Activated CD4-positive, alpha-beta T cell treated with anti-CD3 and anti-CD28 coated beads, Interleukin-2, amount 50 U/mL, for 1 hour (primary cell): ENCODE measurements at places on chromosomes 7 and 10.

GRCh38 chr10:116469437-116469836 is 41.8 kb downstream of the PNLIPRP3 start:
- DNase-seq, result no peak

GRCh38 chr7:134084488-134085144 is 42.5 kb upstream of the LRGUK start:
- no peak for DNase-seq

DNA sequence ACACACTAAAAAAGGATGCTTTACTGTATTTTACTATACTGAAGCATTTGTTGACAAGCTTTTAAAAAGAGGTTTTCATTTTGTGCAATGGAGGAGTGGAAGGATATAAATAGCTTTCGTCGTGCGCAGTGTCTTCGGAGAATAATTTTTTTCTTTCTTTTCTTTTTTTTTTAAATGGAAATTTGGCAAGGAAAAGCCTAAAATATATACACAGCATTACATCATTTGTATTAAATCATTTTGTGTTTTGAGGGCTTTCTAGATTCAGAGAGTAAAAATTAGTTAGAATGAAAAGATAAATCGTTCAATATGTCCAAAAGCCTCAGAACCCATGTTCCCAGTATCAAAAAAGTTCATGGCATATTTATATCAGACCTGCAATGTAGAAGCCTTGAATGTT is 150.2 kb upstream of the FERD3L start:
- no peak for DNase-seq

- no peak for DNase-seq
Measured at GRCh38 chr7:10237306-10237705, 736.4 kb upstream of the PHF14 start.

DNA sequence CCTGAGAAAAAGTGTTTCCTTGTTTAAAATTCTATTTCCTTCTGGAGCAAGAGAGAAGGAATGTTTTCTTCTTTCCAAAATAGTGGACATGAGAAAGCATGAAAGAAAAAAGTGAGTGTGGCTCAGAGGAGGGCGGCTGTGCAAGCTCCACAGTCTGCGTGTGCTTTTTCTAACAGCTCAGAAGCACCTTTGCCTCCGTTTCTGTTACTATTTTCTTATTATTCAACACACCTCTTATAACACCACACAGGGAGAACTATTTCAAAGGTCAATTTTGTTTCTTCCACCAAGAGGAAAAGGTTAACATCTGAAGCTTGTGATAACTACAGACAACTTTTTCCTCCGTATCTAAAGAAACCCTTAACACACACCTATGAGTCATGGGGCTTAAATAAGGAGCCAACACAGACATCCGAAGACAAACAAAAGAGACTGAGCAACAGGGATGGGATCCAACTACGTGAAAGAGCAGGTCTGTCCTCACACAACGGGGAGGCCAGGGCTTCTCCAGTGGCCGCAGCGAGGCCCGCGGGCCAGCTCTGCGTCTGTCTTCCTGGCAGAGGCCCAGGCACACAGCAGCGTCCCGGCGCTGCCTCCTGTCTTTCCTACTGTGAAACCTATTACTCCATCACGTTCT is 36.2 kb upstream of the NCAPG2 start:
- DNase-seq, result no peak

DNA sequence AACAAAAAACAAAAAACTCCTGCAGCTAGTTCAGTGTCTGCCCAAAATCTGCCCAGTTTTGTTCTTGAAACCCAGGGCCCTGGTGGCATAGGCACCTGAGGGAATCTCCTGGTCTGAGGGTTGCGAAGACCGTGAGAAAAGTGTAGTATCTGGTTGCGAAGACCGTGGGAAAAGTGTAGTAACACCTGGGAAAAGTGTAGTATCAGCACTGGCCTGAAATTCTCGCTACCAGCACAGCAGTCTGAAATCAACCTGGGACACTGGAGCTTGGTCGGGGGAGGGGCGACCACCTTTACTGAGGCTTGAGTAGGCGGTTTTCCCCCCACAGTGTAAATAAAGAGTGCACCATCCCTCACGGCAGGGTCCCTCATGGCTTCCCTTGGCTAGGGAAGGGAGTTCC is 82.5 kb upstream of the SP4 start:
- no peak for DNase-seq

GRCh38 chr7:37245590-37245989 is 203.1 kb downstream of the ELMO1 start:
- no peak for DNase-seq

DNA sequence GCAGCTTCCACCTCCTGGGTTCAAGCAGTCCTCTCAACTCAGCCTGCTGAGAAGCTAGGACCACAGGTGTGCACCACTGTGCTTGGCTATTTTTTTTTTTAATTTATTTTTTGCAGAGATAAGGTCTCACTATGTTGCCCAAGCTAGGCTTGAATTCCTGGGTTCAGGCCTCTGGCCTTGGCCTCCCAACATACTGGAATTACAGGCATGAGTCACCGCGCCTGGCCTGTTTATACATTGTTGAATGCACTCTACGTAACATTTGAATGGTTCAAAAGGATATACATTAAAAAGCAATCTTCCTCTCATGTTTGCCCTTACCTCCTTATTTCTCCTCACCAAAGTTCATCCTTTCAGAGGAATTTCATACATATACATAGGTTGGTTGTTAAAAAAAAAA is 7.2 kb upstream of the SNX10 start:
- DNase-seq, result no peak

GRCh38 chr7:99827040-99827778 is 604 bp upstream of the CYP3A43 start:
- DNase-seq, result no peak

GRCh38 chr7:141700848-141701371 is 1.1 kb downstream of the DENND11 start:
- no peak for DNase-seq

DNA sequence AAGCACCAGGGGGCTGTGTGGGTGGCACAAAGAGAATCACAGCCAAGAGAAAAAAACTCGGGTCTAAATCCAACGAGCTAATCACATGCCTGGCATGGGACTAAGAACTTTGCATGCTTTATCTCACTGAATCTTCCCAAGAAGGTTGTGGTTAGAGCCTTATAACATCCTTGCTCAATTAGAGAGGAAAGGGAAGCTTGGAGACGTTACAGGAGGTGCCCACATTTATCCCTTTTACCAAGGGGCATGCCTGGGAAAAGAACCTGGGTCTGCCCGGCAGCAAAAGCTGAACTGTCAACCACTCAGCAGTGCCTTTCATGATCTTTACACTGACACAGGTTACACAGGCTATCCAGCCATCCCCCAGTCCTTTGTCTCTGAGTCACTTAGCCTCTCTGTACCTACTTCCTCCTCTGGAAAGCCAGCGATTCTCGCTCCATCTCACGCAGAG is 190.1 kb downstream of the PRPF18 start:
- DNase-seq, result no peak

GRCh38 chr7:87797798-87798403 is 78.3 kb downstream of the SLC25A40 start:
- DNase-seq, result no peak

DNA sequence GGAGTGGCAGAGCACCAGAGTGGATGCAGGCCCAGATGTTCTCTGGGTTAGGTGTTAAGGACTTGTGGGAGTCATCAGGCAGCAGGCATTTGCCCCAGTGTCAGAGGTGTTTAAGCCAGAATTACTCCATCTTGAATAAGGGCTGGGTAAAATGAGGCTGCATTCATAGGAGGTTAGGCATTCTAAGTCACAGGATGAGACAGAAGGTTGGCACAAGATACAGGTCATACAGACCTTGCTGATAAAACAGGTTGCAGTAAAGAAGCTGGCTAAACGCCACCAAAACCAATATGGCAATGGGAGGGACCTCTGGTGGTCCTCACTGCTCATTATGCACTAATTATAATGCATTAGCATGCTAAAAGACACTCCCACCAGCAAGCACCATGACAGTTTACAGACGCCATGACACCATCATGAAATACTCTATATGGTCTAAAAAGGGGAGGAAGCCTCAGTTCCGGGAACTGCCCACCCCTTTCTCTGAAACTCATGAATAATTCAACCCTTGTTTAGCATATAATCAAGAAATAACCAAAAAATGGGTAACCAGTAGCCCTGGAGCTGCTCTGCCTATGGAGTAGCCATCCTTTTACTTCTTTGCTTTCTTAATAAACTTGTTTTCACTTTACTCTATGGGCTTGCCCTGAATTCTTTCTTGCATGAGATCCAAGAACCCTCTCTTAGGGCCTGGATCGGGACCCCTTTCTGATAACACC is 882 bp upstream of the LRRC61 start:
- DNase-seq, result peak; percentile 17

- no peak for DNase-seq
Measured at GRCh38 chr10:17805921-17806577, 3.1 kb upstream of the MRC1 start.

- DNase-seq, result no peak
Measured at GRCh38 chr10:124500757-124501156, 39.1 kb downstream of the LHPP start.

DNA sequence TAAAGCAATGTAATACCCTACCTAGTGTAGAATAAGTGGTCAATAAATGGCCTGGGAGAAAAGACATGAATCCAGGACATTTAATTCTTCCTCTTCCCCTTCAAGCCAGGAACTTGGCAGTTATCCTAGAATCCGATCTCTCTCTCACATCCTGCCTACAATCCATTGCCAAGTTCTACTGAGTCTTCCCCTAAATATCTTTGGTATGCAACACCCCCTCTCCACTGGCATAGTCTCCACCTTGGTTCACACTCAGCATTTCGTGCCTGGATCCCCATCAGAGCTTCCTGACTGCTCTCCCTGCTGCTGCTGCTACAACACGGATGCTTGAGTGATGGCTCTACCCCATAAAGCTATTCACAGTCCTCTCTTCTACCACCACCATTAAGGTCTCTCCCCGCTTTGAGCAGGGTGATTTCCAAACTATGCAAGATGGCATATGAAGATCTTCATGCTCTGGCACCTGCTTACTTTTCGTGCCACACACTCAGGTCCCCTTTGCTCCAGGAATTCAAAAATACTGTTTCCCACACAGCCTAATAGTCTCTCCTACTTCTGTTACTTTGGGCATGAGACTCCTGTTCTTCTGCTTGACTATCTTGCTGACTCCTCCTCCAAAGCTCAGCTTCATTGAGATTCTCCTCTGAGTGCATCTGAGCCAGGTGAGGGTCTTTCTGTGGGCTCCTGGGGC is 4.8 kb downstream of the ANK3 start:
- no peak for DNase-seq

DNA sequence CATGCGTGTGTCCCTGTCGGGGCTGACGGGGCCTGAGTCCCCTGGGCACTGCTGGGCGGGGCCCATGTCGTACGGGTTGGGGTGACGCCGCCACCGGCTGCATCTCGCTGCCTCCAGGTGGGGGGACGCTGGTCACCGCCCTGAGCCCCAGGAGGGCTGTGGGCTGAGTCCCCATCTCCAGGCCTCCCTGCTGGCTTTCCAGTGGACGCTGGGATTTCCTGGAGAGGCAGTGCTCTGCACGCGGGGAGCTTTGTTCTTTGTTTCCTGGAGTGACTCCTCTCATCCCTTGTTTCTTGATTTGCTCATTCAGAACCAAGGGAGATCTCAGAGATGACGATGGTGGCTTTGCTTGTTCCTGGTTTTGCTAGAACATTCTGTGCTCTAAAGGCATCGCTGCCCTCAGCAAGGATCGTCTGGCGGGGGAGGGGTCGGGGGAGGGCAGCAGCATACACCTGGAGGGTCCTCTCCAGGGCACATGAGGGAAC is 21.0 kb downstream of the PWWP2B start:
- no peak for DNase-seq

DNA sequence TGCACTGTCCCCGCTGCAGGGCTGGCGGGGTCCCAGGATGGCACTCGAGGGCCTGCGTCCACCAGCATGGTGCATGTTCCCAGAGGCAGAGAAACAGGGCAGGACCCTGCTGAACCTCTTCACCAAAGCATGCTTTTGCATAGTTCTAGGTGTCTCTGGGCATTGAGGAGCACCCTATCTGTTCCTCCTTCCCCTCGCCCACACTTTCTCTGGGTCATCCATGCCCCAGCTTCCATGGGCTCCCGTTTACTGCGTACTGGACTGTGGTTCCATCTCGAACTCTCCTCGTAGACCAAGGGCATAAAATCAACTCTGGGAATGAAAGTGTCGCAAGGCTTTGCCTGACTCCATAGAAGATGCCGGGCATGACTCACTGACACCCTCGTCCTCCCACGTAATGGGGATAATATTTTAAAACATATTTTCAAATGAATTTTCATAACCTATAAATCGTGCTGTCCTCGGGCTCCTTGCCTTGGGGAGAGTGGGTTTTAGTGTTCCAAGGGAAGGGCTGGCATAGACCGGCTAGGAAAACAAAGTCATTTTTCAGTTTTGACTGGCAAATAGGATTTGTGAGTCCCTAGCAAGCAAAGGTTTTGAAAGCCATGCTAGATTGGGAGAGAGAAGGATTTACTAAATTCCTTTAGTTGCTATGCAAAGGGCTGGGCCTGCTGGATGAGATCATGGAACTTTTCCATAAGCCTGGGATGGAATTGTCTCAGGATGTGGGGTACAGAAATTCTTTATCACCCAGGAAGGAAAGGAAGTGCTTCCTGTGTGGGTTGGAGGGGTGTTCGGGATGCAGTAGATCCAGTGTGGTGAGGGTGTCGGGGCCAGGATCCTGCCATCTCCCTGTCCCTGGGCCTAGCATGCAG is 498.7 kb upstream of the MKI67 start:
- DNase-seq, result no peak

DNA sequence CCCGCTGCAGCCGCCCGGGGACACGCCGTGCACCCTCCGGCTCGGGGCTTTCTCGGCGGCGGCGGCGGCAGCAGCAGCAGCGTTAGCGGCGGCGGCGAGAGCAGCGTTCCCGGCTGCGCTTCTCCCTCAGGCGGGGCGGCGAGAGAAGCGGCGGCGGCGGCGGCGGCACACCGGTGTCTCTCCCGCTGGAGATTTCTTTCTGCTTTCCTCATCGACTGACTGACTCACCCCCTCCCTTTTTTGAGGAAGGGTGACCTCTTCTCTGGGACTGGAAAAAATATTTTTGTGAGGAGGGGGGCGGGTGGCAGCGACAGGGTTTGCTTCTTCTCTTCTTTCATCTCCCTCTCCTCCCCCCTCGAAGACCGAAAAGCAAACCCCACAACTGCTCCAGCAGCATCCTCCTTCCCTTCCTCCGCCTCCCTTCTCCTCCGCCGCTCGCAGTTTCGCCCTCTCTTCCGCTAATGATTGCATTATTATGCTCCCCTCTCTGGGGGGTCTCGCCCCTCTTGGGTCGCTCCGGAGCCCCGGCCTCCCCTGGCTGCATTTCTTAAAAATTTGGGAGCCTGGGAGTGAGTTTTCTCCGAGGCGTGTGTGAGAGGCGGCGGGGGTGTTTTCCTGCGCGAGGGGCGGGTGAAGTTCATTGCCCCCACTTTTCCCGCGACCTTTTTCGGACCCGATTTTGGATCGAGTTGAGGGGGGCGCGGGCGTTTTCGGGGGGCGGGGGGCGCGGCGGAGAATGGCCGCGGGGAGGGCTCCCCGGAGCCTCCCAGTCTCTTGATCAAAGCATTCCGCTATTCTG is 411 bp downstream of the AUTS2 start:
- DNase-seq, result no peak

DNA sequence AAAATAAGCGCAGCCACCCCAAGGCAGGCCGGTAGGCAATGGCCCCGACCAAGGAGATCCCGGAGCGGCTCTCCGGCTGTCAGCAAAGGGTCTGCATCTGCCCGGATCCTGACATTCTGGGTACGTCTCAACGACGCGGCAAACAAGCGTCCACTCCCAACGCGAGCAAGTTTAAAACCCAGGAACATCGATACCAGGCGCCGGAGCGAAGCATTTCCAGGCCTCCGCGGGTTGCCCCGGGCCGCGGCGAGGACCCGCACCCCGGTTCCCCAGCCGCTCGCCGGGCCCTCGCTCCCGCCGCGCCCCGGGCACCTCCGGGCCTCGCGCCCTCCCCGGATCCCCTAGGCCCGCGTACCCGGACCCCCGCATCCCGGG is 453 bp downstream of the URGCP start:
- peak; percentile 18 for DNase-seq
